Suppressor macrophage (primary cell): ENCODE measurements at places on chromosomes 12 and 14.

- DNase-seq, result peak; percentile 16
Measured at GRCh38 chr12:113861708-113862312, 104.3 kb downstream of the RBM19 start.

DNA sequence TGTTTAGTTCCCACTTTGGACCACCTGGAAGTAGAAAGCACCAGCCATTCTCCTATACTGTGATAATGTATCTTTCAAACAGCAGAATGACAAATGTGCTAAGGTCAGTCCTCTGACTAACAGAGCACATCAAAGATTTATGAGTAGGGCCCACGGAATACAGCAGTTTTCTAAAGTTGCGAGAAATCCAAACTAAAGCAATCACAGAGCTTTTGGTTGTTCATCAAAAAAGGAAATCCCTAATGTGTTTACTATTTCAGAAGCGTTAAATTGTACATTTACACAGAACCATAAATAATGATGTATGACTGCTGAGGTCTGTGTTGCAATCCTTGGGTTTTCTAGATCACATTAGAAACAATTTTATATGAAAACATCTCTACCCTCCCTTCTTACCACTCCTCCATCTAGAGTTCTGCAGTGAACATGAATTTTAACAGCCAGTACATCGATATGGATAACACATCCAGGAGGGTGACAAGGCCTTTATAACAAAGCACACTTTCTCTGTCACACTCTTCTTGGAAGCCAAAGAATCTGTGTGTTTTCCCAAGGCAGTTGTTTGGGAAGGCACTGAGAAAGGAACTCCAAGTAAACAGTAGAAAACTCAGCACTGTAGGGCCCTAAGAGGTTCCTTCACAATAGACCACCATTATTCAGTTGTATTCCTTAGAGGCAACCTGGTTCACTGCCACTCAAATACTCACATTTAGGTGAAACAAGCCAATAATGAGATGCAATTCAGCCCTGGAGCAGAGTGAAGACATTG, 7.3 kb downstream of the KITLG start:
- DNase-seq, result no peak

GRCh38 chr12:97538705-97539104, 76.1 kb downstream of the RMST start:
- DNase-seq, result no peak

- no peak for DNase-seq
Measured at GRCh38 chr12:70389678-70390077, 23.6 kb downstream of the KCNMB4 start.

- DNase-seq, result no peak
Measured at GRCh38 chr12:57431654-57432188, 878 bp upstream of the R3HDM2 start.

GRCh38 chr14:51719955-51720354, 68.2 kb downstream of the FRMD6 start:
- DNase-seq, result no peak

GRCh38 chr12:68422956-68423574, 90.9 kb upstream of the MDM1 start:
- no peak for DNase-seq

DNA sequence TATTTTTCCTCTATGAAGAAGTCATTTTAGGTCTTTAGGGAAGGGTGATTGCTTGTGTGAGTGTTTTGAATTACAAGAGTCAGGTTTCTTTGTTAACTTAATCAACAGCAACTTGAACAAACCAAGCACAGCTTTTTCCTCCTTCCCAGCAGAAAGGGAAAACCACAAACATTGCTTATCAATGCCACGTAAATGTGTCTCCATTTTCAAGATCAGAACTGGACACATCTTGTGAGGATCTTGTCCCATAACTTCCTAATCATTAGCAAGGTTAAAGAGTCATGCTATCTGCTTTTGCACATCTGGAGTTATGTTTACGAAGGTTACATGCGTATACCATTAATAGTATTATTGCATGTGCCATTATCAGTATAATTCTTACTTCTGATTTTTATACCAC, 248.0 kb upstream of the FLRT2 start:
- no peak for DNase-seq

DNA sequence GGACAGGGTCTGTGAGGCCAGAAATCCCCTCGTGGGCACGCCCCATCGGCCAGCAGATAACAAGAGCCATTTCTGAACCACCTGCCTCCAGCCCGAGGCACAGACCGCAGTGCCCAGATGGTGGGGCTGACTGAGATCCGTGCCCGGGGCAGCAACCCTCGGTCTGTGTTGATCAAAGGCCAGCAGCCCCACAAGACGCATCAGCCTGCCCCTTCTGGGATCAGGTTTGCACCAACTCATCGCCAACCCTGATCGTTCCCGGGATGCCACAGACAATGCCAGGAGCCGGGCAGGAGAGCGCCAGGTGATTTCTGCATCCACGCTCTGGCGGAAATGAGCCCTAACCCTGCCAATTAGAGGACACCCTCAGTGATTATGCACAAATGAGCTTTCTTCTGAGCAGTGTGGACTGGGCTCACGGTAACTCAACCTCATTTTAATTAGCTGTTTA, 64.5 kb downstream of the TESC start:
- DNase-seq, result no peak
